Transverse colon (tissue), 4 donors: ENCODE measurements at places on chromosomes 1 and 21. TPM values are rescaled to one million over a fixed set of nuclear protein-coding genes. Genes with fewer than 3 reads are reported as not detected.

The OR6N1 gene
- not detected for total RNA-seq

The PSMG1 gene
- 28.1 TPM for total RNA-seq

The DNAI4 gene
- total RNA-seq, result 24.2 TPM

The LMX1A gene
- total RNA-seq, result 0.41 TPM

The EFNA1 gene
- total RNA-seq, result 18.5 TPM

DNA sequence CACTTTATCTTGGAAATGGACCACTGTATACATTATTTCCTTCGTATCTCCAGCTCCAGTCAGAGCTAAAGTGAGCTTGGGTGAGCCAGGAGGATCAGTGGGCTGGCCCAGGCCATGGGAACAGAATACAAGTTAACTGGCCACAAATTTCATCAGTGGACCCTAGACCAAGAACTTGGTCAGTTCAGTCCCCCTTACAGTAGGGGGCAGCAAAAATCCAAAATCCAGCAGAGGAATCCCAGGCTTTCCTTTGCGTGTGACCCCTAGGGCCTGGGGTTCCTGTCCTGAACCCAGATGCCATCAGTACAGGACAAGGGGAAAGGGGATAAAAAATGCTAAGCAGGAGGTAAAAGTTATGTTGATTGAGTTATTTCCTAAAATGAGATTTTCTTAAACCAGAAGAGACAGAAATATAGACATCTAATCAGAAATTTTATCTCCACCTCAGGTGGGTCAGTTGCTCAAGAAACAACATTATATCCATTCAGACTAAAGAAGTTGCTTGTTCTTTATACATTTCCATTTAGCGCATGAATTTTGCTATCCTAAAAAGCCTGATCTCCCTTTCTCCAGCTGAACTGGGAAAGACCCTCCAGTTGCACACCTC is 24.1 kb upstream of the LCE5A start:
- no peaks in the 10 kb centered on the region for H3K36me3 ChIP-seq
- no peak for DNase-seq
- no peak overlapping the region for H3K4me3 ChIP-seq
- no peak overlapping the region for H3K27ac ChIP-seq
- H3K27me3 ChIP-seq, result no peaks in the 10 kb centered on the region

DNA sequence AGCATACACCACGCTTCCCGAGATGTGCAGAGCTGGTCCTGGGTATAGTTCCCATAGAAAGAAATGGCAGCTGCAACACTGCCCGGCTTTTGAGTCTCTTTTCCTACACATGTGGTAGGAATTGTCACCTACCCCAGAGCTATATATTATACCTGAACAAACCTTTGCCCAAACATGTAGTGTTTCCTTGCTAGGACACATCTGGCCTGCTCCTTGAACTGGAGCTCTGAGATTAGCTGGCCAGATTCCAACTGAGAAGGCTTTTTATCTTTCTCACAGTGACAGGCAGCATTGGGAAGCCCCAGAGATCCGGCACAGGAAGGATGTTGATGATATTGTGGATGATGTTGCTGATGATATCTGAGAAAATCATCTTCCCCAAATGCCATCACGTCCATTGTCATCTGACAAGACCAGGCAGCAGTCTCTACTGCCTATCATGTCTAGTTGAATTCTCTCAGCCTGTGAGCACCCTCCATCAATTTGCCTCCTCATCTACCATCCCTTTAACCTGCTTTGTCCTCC is 115.0 kb upstream of the SMYD2 start:
- no peaks in the 10 kb centered on the region for H3K36me3 ChIP-seq
- no peak overlapping the region for H3K4me3 ChIP-seq
- H3K27me3 ChIP-seq, result no peaks in the 10 kb centered on the region
- no peaks in the 10 kb centered on the region for H3K4me1 ChIP-seq
- no peak overlapping the region for H3K27ac ChIP-seq

- H3K36me3 ChIP-seq, result no peaks in the 10 kb centered on the region
- DNase-seq, result no peak
- no peak overlapping the region for H3K4me3 ChIP-seq
- H3K27ac ChIP-seq, result no peak overlapping the region
- no peaks in the 10 kb centered on the region for H3K27me3 ChIP-seq
These were observed 49.0 kb upstream of the PROX1 start for GRCh38 chr1:213938776-213939175.

DNA sequence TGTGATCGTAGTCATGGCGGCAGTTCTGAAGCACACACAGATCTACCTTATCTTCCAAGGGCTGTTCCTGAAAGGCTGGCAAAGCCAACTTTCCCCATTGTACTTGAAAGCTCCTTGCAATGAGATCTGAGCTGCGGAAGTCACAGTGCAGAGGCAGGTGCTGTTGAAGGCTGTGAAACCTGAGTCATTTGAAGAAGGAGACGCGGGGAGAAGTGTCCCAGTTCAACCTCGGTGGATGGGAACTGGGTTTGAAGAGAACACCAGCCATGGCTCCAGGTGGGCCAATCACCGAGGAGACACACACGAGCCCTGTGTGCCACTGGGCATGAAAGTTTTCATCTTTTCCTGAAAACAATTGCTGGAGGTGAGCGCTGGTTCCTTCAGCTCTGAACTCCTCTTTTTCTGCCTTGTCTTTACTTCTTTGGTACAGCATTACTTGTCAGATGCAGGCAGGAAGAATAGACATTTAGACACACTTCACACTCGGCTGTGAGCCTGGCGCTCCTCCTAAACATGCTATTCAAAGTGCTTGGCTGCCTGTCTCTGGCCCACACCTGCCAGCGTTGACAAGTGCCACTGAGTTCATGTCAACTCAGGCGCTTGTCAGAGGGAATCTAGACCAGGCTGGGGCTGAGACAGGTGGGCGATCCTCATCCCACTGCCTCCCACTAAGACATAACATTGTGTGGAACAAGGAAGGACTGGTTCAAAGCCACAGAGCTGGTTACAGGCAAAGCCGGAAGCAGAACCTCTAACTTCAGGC is 25.7 kb upstream of the PDE9A start:
- no peaks in the 10 kb centered on the region for H3K27me3 ChIP-seq
- no peaks in the 10 kb centered on the region for H3K36me3 ChIP-seq
- no peak overlapping the region for H3K4me3 ChIP-seq
- no peak overlapping the region for H3K27ac ChIP-seq
